ENCODE measurements at places on chromosomes 13 and 19.

DNA sequence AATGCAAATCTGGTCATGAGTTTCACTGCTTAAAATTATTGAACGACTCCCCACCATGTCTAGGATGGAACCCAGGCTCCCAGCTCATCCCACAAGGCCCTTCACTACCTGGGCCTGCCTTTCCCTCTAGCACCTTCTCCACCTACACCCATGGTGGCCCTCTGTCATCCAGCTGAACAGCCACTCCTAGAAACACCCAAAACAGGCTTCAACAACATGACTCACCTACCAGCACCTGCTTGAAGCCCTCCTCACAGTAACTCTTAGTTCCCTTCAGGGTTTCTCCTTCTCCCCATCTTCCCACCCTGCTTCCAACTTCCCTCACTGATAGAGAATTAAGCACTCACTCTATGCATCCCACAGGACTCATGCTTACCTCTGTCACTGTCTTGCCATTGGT is 6.6 kb upstream of the IGFL2 start:
- DNase-seq: no peak

DNA sequence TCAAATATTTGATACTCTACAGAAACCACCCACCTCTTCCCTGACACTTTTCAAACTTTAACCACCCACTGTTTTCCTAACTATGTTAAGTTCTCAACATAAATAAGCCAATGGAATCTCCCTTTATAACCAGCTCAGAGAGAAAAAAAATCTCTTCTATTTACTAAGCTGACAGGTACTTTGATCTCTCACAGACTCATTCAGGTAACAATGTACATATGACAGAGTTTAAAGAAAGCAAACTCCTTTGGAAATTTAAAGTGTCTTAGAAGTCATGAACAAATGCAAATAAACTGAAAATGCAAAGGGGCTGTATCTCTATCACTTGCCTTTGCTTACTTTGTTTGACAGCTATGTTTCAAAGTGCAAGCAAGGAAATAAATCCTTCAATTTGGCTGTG is 109.3 kb downstream of the KLF12 start:
- no peak for DNase-seq

- DNase-seq: no peak
These were observed 1404.5 kb upstream of the SPRY2 start for GRCh38 chr13:81745391-81745790.

DNA sequence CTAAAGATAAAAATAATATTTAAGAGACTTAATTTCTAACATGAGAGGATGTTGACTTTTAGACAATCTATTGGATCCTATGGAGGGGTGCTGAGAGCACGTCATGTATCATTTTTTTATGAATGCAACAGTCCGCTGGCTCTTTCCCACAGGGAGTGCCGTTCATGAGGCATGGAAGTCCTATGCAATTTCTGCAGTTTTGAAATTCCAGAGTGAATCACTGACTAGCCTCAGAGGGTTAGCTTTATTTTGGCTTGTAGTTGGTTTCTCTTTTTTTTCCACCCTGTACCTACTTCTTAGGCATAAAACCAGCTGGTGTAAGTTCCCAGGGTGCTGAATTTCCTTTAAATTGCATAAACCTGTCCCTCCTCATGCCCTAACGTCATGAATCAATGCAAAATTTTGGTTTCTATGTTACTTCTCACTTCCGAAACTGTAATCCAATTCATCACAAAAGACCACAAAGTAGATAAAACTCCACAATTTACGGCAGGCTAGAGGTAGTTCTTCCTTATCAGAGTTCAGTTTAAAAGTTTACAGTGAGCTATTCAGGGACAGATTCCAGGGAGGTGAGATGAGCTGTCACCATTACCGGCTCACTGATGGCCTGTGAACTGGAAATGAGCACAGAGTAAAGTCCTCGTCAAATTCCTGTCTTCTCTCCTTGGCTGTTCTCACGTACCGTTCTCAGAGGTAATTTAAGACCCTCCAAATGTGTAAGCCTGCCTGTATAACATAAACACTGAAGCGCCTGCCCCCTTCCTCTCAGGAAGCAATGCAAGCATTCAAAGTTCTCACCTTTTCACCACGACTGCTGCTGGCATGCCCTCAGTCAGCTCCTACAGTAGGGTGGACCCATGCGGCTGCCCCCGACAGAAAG is 216.6 kb upstream of the SLC10A2 start:
- DNase-seq: no peak

DNA sequence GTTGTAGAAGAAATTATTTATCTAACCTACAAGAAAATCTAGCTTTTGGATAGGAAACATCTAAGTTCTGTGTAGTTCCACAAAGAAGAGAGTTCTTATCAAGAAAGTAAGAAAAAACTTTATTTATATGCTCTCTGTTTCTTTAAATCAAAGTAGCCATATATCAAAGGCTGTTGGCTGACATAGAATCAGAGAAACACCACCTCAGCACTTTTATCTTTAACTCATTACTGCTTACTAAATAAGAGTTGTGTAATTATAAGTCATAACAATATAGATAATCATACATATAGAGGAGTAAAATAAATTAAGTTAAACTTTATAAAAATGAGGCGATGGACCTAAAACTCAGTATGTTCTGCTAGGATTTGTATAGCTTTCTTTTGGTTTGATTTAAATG is 570.6 kb downstream of the PCDH17 start:
- no peak for DNase-seq

DNA sequence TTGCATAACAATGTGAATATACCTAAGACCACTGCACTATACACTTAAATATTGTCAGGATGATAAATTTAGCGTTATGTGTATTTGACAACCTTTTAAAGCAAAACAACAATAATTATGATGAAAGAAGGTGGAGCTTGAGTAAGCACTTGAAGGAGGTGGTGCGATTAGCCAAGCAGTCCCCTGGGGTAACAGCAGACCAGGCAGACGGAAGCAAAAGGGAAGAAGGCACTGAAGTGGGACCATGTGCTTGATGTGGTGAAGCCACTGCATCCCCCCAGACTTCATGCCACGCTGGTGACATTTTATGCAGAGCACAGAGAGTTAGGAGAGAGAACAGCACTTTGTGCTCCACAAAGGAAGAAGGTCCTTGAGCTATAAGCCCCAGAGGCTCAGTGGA is 58.3 kb upstream of the ZNF507 start:
- DNase-seq: no peak

DNA sequence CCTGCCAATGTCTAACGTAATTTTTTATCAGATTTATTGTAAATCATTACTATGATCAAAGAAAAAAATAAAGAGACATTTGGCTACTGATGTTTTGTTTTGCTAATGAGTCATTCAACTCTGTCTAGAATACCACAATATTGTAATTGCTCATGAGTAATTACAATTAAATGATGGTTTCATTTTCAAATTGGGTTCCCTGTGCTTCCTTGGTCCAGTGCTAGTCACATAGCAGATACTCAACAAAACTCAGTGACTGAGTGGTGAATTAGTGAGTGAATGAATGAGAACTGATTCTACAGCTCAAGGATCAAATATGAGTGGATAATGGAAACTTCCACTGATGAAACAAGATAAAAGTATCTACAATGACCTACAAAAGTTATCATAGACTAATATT is 304.7 kb downstream of the POU4F1 start:
- DNase-seq: no peak
